Neural cell (in vitro differentiated cells): ENCODE measurements at places on chromosomes 11 and 22. TPM values are rescaled to one million over a fixed set of nuclear protein-coding genes. Genes with fewer than 3 reads are reported as not detected.

The TLCD5 gene
- polyA plus RNA-seq = 23.4 and 31.1 TPM in 2 replicates

The NAALADL1 gene
- polyA plus RNA-seq = not detected in 2 replicates

The HTR3A gene
- polyA plus RNA-seq = 0.36 TPM in 1 of 2 replicates, not detected in the other

The TSGA10IP gene
- polyA plus RNA-seq = 0.34 and 0.53 TPM in 2 replicates

The SHISA8 gene
- polyA plus RNA-seq = 0.62 and 2.2 TPM in 2 replicates

The TMEM9B gene
- polyA plus RNA-seq = 59.7 and 63.1 TPM in 2 replicates

The MACROD1 gene
- 19.9 and 30.8 TPM in 2 replicates for polyA plus RNA-seq

The ABTB2 gene
- polyA plus RNA-seq = 0.58 and 0.68 TPM in 2 replicates

The OR10A2 gene
- not detected in 2 replicates for polyA plus RNA-seq

The TEAD1 gene
- polyA plus RNA-seq = 12.2 and 17.2 TPM in 2 replicates

The APOL5 gene
- not detected in 2 replicates for polyA plus RNA-seq

The SLC7A4 gene
- not detected in 2 replicates for polyA plus RNA-seq

The TBX1 gene
- not detected in 2 replicates for polyA plus RNA-seq

The SERHL2 gene
- 0.80 and 0.99 TPM in 2 replicates for polyA plus RNA-seq

The EFEMP2 gene
- polyA plus RNA-seq = 0.50 and 0.67 TPM in 2 replicates

The TMEM86A gene
- polyA plus RNA-seq = 3.3 and 4.4 TPM in 2 replicates

The SEPTIN5 gene
- 166 and 170 TPM in 2 replicates for polyA plus RNA-seq

The IL18 gene
- polyA plus RNA-seq = not detected in 2 replicates

The KRTAP5-7 gene
- polyA plus RNA-seq = 0.56 and 1.2 TPM in 2 replicates

The SUN2 gene
- 156 and 172 TPM in 2 replicates for polyA plus RNA-seq

The DUSP8 gene
- polyA plus RNA-seq = 3.5 and 7.1 TPM in 2 replicates

The MMP1 gene
- polyA plus RNA-seq = not detected in 2 replicates
